Common myeloid progenitor, CD34-positive (primary cell): ENCODE measurements at places on chromosomes 5 and 9.

DNA sequence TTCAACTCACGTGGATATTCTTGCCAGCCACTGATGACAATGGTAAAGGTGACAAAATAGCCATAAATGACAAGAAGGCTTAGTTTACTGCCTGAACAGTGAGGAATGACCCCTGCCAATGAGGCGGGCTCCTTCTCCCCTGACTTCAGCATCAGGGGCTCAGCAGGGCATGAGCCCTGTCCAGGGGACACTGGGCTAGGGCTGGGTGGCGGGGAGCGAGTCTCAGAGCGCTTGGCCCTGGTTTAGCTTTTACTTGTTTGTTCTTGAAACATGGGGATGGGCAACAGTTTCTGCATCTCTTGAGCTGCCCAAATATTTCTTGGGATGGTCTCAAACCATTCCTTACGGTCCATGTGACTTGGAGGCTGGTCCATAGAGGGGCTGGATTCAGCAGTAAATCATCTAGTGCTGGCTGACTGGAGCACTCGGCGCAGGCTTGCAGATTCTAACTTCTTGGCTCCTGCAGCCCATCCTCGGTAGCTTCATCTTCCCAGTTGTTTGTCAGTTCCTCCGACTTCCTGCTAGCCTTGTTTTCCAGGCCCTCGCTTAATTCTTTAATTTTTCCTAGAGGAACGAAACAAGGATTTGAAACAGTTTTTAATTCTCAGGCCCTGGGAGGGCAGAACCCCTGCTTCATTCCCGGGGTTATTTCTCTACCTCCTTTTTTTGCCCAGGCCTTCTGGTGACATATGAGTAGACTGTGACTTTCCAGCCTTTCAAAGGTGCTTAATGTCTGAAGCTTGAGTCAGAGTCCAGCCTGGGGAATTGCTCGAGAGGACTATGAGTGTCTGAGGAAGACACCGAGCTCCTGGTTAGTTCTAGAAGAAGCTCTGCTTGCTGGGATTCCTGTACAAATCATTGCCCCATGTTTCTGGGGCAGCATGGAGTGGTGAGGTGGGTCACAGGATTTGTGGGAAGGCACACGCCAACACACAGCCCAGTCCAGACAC lies 4.5 kb upstream of the HMCN2 start:
- DNase-seq: no peak

GRCh38 chr5:180598316-180598701 lies 7.0 kb upstream of the SCGB3A1 start:
- DNase-seq: no peak

- peak; percentile 66 for DNase-seq
Measured at GRCh38 chr5:139689631-139690063, 41.5 kb downstream of the CXXC5 start.

DNA sequence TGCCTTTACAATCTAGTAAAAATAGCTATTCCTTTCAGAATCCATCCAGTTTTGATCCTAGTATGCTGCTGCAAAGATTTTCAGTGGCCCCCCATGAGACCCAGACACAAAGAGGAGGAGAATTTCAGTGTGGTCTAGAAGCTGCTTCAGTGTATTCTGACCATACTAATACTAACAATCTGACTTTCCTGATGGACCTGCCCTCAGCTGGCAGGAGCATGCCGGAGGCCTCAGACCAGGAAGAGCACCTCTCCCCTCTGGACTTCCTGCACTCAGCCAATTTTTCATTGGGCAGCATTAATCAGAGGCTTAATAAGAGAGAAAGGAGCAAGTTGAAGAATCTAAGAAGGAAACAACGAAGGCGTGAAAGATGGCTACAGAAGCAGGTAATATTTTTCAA lies 48.5 kb downstream of the RNF180 start:
- no peak for DNase-seq

DNA sequence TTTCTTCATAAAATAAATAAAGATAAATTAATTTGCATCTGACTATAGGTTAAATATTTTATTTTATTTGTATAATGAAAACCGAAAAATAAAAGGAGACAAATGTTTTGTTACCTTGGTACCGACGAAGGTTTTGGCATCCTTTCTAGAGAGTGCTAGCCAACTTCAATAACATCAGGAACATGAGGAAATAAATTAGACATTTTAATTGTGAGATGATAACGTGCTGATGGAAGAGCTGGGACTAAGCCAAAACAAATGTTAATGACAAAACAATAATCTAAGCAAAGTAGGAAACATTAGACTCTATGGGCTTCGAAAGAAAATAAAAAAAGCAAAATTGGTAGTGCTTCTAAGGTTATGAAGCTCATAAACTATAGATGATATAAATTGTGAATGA lies 201.0 kb downstream of the IRX2 start:
- no peak for DNase-seq

DNA sequence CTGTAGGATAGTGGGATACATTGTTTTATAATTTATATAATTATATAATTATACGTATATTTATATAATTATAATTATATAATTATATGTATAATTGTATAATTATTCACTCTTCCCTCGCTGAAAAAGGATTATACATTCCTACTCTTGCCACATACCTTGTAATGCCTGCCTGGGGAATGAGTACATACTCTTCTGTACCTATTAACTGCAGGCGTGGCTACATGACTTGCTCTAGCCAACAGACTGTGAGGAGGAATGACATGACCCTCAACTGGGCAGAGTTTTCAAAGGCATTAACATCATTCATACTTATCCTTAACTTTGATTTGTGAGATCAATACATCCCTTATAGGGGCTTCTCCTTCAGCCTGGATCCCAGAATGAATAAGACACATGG lies 19.1 kb downstream of the ERMP1 start:
- DNase-seq: no peak
